ENCODE measurements at places on chromosomes 2 and 18.

GRCh38 chr2:189824694-189825396 lies 40.6 kb downstream of the PMS1 start:
- no peak for DNase-seq

DNA sequence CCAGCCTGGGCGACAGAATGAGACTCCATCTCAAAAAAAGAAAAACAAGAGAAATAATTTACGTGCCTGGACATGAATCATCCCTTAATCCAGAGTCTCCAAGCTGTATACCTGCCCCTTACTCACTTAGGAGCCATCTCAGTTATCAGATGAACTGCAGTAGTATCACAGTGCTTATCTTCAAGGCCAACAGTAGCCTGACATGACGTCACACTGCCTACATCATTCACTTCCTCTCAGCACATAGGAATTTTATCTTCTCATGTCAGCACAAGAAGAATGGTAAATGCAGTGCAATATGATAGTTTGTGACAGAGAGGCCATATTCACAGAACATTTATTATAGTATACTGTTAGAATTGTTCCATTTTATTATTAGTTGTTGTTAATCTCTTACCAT lies 216.6 kb downstream of the SS18 start:
- no peak for DNase-seq

GRCh38 chr18:60358516-60358915 lies 14.1 kb downstream of the MC4R start:
- no peak for DNase-seq

- no peak for DNase-seq
Observed at GRCh38 chr2:120817136-120817955, 81.7 kb downstream of the GLI2 start.

DNA sequence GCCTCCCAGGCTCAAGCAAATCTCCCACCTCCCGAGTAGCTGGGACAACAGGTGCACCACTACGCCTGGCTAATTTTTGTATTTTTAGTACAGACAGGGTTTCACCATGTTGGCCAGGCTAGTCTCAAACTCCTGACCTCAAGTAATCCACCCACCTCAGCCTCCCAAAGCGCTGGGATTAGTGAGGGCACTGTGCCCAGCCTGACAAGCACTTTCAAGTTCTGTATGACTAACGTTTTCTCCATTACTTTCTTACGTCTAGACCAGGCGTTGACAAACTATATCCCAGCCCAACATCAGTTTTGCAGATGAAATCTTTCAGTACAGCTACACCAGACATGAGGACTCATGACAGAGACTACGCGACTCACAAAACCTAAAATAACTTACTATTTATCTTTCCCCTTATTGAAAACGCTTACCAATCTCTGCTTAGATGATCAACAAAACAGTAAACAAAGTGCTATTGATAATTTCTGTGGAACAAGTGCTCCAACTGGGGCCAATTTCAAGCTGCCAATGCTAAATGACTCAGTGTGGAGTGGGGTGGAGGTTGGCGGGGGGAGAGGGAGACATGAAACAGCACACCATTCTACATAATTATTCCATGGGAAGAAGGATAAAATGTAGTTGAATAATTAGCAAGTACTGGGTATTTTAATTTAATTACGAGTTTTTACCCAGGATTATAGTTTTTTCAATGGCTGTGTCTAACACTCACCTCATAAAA lies 59.1 kb downstream of the SAP130 start:
- DNase-seq: no peak

GRCh38 chr2:23330214-23330613 lies 54.8 kb upstream of the KLHL29 start:
- no peak for DNase-seq

- no peak for DNase-seq
Observed at GRCh38 chr18:21629089-21629832, 17.1 kb downstream of the SNRPD1 start.

- peak; percentile 48 for DNase-seq
Observed at GRCh38 chr2:127408004-127408806, 10.0 kb upstream of the PROC start.

GRCh38 chr2:149884871-149885270 lies 297.3 kb upstream of the MMADHC start:
- no peak for DNase-seq

DNA sequence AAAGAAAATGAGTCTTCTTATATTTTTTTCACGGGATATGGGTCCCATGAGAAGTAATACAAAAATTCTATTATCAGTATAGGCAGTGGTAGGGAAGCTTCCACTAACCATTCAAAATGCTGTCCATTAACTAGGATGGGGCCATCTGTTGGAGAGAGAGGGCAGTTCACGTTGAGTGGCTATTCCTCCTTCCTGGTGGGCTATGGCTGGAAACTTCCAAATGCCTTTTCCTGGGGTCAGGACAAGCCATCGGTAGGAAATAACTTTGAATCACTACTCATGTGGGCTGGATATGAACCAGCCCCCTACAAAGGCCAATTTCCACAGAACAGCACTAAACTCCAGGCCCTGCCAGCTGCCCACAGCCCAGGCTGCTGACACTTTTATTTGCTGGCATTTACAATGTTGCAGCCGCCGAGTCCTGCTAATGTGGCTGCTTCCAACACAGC lies 156.1 kb upstream of the HNRNPA3 start:
- DNase-seq: no peak

- no peak for DNase-seq
Observed at GRCh38 chr18:71798986-71799673, 745.0 kb downstream of the CBLN2 start.

DNA sequence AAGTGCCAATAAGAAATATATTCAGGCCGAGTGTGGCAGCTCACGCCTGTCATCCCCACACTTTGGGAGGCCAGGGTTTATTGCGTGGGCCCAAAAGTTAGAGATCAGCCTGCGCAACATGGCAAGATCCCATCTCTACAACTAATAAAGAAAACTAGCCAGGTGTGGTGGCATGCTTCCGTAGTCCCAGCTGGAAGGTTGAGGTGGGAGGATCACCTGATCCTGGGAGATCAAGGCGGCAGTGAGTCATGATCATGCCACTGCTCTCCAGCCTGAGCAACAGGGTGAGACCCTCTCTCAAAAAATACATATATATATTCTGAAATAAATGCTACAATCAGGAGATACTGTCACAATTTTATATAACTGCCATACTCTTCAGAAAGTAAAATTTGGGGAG lies 1604.8 kb upstream of the NXPH2 start:
- no peak for DNase-seq

DNA sequence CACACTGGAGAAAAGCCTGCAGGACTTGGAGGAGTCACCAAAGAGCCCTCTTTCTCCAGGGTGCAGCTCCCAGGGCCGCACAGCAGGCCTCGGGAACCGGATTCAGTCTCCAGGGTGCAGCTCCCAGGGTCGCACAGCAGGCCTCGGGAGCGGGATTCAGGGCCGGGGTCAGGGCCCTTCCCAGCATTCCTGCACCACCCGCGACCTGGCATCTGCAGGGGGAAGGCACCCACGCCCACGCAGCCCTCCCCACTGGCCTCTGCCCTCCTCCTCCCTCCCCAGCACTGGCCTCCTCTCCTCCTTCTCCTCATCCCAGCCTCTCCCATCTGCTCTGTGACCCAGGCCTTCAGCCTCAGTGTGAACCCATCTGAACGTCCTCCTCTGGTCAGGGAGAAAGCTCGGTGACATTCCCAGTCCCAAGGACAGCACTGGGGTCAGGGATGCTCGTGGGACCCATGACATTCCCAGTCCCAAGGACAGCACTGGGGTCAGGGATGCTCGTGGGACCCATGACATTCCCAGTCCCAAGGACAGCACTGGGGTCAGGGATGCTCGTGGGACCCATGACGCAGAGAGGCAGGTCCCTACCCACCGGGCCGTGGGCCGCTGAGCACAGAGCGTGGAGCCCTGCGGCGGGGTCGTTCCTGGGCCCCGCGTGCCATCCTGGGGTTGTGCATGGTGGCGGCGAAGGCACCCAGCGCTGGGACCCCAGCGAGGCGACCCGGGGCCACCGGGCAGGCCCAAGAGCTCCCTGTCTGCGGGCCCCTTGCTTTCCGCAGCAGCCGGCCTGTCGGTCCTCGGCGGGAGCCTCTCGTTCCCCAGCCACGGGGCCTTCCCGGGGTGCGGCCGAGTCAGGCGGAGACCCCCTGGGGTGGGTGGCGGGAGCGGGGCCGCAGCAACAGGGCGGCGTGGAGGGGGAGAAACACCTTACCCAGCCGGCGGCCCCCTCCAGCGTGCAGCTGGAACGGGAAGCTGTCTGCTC lies 550.2 kb upstream of the SALL3 start:
- no peak for DNase-seq

GRCh38 chr18:8709248-8710059 lies 4.1 kb downstream of the MTCL1 start:
- no peak for DNase-seq

GRCh38 chr2:229882583-229882982 lies 39.2 kb downstream of the TRIP12 start:
- no peak for DNase-seq

GRCh38 chr2:201171259-201171814 lies 11.6 kb upstream of the CASP10 start:
- no peak for DNase-seq

- DNase-seq: no peak
Observed at GRCh38 chr18:37408676-37409265, 156.8 kb downstream of the CELF4 start.

GRCh38 chr18:2304378-2305175 lies 266.7 kb downstream of the METTL4 start:
- DNase-seq: no peak

- DNase-seq: no peak
Observed at GRCh38 chr2:160208655-160209515, 8.8 kb upstream of the ITGB6 start.

DNA sequence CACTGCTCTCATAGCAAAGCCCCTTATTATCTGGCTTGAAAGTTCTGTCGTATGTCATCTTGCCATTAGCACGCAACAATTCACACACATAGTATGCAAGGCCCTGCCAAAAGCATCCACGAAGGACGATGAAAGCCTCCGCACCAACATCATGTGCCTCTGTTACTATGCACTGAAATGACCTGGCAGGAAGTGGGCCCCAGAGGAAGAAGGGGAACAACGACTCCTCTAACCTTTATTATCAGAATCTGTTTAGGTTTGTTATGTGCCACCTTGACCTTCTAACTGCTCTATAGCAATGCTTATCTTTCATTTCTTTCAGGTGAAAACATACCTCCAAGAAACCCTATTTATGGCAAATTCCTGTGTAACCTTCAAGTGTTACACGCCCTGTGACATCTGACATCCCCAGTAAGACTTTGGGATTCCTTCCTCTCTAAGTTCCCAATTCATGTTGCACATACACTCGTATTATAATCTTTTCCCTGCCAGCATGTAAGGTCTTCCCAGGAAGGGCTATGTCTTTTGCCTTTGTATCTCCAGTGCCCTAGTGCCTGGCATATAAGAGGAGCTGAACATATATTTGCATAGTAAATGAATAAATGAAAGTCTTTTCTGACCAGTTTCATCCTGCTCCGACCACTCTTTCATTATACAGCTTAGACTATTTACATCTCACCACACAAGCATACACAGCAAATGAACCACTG lies 7.0 kb upstream of the NDUFV2 start:
- DNase-seq: peak; percentile 20

- no peak for DNase-seq
Observed at GRCh38 chr2:10329880-10330699, 27.4 kb downstream of the HPCAL1 start.

DNA sequence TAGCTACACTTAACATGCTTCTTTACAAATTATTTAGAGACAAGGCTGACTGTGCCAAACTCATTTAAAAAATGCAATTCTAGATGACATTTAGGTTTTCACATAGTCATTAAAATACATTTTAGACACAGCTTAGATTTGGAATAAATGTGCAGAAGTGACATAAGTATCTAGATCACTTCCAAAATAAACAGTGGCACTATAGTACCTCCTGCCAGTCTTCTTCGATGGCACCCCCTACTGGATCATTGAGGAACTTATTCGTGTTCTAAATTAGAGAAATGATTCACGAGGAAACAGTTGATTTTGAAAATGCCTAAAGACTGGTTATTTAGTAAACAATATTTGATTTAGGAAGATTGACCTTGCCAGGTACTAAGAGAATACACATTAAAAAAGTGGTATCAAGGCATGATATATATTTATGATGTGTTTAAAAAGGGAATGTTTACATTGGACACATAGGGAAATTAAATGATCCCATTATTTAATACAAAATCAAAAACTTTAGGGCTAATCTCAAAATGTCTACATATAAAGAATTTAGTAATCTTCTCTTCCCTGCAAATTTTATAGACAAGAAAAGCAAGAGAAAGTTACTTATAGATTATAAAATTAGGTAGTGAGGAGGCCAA lies 323.9 kb downstream of the XIRP2 start:
- no peak for DNase-seq

DNA sequence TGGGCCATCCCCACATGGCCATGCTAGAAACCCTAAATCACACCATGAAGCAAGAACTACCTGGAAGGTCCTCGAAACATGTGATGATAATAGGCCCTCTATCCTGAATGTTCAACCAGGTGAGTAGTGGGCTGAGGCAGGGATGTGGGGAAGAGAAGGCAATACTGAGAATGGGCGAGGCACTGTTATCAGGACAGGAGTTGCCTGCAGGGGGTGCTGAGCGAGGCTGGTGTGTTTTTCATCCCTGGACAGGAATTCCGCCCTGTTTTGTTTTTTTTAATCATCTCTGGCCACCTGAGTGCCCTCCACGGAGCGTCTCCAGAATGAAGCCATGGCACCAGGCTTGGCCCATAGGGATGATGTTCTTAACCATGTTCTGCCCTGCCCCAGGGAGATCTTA lies 103.0 kb upstream of the SOX11 start:
- no peak for DNase-seq

- no peak for DNase-seq
Observed at GRCh38 chr2:193695367-193695766, 1500.6 kb upstream of the TMEFF2 start.

GRCh38 chr2:208278549-208278948 lies 12.5 kb downstream of the PIKFYVE start:
- no peak for DNase-seq

- DNase-seq: no peak
Observed at GRCh38 chr18:62611453-62612288, 88.8 kb downstream of the ZCCHC2 start.

- DNase-seq: no peak
Observed at GRCh38 chr2:109607766-109608165, 6.0 kb downstream of the SEPTIN10 start.

DNA sequence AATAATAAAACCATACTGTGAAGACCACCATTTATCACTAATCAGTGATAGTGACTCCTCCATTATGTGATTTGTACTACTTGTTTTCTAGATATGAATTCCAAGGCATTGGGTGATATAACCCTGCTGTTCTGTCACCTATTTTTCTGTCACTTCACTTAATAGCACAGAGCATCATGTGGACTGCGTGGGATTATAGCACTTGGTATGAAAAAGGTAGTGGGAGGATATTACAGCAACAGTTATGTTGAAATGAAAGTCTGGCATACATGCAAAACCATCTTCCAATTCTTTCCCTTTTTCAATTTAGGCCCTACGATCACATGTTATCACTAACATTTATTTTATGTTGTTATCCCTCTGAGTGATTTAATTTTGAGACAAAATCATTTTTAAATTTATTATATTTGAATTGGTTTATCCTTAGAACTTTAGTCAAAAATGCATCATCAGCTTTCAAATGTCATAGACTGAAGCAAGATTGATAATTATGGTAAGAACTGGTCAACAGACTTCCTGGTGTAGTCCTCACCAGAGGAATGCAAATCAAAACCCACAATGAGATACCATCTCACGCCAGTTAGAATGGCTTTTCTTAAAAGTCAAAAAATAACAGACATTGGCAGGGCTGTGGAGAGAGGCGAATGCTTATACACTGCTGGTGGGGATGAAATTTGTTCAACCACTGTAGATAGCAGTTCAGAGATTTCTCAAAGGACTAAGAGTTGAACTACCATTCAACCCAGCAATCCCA lies 242.6 kb downstream of the IKZF2 start:
- DNase-seq: no peak

GRCh38 chr2:10186868-10187535 lies 64.5 kb downstream of the RRM2 start:
- no peak for DNase-seq

Data from activated naive CD4-positive, alpha-beta T cell (primary cell).